ENCODE measurements at places on chromosomes 16 and 17.

DNA sequence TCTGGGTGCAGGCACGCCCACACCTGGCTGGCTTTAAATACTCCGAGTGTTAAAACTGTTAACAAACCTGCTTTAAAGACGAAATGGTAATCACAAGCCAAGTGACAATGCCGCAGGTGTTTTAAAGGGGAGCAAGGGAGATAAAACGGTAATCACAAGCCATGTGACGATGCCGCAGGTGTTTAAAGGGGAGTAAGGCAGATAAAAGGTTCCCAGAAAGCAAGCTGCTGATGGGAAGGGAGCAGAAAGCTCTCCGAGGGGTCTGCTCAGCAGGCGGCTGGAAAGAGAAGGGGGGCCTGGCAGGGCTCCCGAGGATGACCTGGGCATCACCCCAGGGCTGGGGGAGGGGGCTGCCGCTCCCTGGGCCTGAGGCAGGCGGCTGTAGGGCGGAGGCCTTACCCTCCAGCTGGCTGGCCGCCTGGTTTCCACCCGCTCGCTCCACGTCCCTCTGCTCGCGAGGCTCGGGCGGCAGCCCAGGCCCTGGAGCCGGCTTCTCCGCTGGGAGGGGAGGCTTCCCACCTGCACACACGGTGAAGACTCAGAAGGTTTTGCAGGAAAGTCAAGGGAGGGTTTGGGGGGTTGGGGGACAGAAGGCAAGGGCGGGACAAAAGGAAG lies 12.1 kb downstream of the NDUFAF8 start:
- DNase-seq: no peak

DNA sequence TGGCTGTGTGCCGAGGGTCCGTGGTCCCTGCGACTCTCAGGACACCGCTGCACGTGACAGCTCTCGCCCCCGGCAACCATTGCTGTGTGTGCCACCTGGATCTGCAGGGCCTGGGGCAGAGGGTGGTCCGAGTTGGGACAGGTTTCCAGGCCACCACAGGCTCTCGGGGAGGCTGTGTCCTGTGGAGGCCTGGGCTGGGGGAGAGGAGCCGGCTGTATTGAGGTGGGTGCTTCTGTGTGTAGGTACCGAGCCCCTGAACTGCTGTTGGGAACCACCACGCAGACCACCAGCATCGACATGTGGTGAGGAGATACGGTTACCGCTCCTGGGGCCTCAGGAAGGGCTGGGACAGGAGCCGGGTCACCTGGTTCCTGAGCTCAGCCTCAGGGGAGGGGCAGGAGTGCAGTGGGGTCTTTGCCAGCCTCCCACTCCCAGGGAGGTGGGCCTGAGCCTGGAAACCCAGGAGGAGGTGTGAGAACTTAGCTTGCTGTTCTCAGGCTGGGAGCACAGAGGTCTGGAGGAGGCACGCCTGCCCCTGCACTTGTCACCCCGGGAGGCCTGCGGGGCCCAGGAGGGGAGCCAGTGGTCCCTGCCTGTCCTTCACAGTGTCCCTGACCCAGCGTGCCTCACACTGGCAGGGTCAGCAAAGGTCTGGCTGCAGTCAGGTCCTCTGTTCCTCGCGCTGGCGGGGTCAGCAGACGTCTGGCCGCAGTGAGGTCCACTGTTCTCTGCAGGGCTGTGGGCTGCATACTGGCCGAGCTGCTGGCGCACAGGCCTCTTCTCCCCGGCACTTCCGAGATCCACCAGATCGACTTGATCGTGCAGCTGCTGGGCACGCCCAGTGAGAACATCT lies 7.3 kb downstream of the SPATA2L start:
- no peak for DNase-seq

- DNase-seq: no peak
These were observed 63.3 kb upstream of the IRX5 start for GRCh38 chr16:54867302-54867832.

- no peak for DNase-seq
These were observed 14.8 kb downstream of the HDAC5 start for GRCh38 chr17:44108440-44109311.

GRCh38 chr17:80108036-80108971 lies 6.9 kb downstream of the GAA start:
- no peak for DNase-seq

- DNase-seq: no peak
These were observed 131.0 kb upstream of the N4BP1 start for GRCh38 chr16:48740964-48741363.

- DNase-seq: no peak
These were observed 118.1 kb downstream of the HIC1 start for GRCh38 chr17:2172999-2173398.

DNA sequence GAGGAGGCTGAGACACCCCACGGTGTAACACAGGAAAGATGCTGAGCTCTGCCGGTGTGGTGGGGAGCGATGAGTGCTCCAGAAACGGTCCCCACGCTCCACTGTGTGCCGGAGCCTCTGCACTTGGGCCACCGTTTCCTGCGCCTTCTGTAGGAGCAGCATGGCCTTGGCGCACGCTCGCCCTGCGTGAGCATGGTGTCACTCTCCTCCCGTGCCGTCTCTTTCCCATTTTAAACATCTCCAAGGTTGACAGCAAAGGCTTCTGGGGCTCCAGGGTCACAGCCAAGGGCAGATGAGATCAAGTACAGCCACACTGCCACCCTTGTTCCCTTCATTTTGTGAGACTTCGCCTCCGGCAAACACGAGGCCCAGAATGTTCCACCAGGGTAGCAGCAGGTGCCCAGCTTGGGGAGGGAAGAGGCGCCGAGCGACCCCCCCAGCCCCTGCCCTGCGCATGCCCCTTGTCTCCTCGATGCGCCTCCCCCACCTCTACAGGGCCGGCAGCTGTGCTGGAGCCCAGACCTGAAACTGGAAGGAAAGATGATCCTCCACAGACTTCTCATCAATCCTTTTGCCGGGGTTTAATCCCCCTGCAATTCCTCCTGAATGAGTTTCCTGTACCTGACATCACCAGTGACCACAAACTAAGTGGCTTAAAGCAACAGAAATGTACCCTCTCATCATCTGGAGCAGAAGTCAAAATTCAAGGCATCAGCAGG lies 19.9 kb upstream of the OSGIN1 start:
- no peak for DNase-seq

DNA sequence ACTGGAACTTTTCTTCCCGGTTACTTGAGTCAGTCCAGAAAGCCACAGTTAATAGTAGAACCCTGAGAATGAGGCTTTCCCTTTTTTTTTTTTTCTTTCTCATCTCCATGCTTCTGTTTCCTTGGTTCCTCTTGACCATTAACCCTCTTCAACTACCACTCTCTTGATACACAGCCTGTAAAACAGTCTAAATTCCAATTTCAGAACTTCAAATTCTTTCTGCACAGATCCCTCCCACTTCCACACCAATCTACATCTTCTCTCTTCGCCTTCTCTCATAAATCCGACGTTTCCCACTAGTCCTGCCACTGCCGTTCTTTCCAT lies 588 bp downstream of the METTL16 start:
- no peak for DNase-seq

GRCh38 chr17:2397247-2398171 lies 3.4 kb downstream of the MNT start:
- DNase-seq: no peak

DNA sequence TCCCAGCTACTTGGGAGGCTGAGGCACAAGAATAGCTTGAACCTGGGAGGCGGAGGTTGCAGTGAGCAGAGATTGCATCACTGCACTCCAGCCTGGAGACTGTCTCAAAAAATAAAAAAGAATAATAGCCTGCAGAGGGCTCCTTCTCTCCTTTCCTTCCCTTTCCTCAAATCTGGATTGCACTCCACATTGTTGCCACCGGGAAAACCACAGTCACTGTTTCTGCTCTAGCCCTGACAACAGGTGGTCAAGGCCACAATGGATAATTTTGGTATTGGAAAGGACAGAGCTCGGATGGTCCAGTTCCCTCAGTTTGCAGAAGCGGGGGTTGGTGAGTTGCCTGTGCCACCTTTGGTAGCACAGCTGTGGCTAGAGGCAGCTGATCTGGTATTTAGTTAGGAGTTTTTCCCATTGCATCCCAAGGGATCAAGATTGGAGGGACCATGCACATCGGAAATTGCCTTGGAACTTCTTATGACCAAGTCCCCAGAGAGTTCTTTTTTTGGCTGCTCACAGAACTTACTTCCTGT lies 44.7 kb upstream of the PRSS54 start:
- DNase-seq: no peak

GRCh38 chr16:4323071-4323844 lies 7.4 kb downstream of the GLIS2 start:
- no peak for DNase-seq

- no peak for DNase-seq
These were observed 18.5 kb upstream of the SPNS2 start for GRCh38 chr17:4479982-4480751.

DNA sequence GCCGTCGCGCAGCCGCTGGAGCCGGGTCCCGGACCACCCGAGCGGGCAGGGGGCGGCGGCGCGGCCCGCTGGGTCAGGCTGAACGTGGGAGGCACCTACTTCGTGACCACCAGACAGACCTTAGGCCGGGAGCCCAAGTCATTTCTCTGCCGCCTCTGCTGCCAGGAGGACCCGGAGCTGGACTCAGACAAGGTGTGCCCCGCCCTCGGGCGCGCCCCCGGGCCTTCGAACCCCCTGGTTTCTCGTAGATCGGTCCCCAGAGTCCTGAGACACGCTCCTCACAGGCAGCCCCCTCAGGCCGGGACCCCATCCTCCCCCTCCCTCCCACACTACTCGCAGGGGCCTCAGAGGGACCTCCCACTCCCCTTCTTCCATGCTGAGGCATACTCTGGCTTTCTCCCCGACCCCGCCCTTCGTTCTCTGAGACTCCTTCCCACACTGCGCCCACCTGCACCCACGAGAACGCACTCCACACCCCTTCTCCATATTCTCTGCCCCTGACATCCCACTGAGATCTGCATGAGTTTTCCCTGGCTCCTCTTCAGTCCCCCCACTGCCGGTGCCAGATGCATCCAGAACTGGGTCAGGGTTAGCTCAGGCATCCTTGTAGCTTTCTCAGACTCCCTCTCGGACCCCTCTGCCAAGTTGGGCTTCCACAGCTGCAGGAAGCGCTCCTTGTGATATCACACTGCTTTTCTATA lies 523 bp downstream of the KCTD2 start:
- DNase-seq: no peak

DNA sequence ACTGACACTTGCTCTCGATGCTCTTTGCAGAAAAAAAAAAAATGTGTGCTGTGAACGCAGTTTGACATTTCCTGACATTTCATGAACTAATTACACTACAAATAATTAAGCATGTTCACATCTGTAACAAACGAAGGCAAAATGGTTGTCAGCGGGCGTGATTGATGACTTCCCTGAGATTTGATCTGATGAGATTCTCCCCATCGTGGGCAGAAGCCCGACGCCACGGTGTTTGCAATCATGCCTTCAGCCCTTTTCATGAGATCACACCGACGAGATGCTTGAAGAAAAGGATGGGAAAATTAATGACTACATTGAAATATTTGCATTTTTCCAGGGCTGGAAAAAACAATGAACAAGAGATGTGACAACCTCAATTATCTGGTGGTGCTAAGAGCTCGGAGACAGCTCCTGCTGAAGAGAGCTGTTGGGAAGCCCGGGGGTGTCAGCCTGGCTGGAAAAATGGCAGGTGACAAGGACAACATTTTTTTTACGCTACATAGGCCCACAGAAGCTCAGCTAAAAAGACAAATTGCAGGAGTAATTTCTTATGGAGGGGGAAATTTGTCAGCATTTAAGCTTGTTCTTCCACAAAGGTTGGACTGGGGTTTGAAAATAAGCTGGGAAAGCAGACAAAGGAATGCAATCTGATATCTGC lies 259.4 kb upstream of the IRX3 start:
- DNase-seq: no peak

DNA sequence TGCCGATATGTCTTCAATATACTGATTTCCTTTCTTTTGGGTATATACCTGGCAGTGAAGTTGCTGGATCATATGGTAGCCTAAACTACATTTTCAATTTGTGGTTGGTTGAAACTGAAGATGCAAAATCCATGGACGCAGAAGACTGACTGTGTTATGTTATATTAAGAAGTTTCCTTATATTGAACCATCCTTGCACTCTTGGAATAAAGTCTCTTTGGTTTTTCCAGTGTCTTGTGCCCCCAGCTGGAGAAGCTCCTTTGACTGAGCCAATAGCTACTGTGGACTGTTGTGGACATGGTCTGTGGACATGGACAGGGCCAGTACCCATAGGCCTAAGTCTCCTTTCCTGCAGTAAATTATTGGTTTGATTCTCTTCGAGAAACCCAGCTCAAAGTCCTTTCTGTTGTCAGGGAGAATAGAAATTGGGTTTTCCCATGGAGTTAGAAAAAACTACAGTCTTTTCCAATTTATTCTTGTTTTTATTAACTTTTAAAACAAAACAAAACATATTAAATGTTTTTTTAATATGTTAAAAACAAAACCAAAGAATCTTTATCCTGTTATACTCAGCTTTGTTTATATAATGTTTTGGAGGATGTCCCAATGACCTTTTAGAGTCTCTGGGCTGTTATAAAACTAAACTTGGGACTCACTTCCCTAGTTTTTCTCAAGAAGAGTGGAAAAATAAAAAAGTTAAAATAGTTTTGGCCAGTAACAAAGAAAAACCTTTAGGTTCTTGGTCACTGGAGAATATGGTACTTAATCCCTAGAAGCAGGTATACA lies 15.2 kb upstream of the IL34 start:
- no peak for DNase-seq

- no peak for DNase-seq
These were observed 13.9 kb downstream of the MMP2 start for GRCh38 chr16:55492756-55493380.

DNA sequence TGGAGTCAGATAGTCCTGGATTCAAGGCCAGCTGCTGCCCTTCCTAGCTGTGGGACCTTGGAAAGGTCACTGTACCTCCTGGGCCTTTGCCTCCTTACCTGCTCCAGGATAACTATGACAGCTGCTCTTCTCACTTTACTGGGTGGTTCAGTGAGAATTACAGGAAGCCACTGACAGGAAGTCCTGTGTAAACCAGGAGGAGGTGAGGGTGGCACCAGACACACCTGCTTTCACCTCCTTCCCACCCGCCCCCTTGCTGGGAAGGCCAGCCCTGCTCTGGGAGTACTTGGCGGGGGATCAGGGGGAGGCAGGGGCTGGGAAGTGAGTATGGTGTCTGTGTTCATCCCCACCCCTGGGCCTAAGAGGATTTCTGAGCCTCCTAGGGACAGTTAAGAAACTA lies 42.6 kb downstream of the CPNE2 start:
- DNase-seq: no peak

GRCh38 chr17:73724990-73725389 lies 80.7 kb upstream of the SDK2 start:
- no peak for DNase-seq

DNA sequence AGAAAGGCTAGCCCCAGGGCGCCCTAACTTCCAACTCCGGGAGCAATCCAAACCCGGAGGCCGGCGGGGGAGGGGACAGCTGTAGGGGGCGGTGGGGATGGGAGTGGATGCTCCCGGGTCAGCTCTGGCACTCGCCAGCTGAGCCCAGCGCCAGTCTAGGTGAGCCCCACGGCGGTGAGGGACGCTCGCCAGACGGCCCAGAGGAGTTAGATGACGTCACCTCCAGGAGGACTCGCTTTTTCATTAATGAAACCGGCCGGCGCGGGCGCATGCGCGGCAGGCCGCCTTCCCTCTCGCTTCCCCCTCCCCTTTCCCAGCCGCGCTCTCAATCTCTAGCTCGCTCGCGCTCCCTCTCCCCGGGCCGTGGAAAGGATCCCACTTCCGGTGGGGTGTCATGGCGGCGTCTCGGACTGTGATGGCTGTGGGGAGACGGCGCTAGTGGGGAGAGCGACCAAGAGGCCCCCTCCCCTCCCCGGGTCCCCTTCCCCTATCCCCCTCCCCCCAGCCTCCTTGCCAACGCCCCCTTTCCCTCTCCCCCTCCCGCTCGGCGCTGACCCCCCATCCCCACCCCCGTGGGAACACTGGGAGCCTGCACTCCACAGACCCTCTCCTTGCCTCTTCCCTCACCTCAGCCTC lies at the start of gene NF1:
Gene NF1, plus strand, starts transcription at position 378 of the 636 bp plus-strand sequence. CDS start 333 bp downstream, outside the sequence.
- peak; percentile 59 for DNase-seq
